CD4-positive, alpha-beta T cell treated with Interleukin-15 for 4 hours (primary cell): ENCODE measurements at places on chromosomes 6 and 20.
A peak's percentile ranks its signal among the peaks of the same experiment; 100 is the strongest.

DNA sequence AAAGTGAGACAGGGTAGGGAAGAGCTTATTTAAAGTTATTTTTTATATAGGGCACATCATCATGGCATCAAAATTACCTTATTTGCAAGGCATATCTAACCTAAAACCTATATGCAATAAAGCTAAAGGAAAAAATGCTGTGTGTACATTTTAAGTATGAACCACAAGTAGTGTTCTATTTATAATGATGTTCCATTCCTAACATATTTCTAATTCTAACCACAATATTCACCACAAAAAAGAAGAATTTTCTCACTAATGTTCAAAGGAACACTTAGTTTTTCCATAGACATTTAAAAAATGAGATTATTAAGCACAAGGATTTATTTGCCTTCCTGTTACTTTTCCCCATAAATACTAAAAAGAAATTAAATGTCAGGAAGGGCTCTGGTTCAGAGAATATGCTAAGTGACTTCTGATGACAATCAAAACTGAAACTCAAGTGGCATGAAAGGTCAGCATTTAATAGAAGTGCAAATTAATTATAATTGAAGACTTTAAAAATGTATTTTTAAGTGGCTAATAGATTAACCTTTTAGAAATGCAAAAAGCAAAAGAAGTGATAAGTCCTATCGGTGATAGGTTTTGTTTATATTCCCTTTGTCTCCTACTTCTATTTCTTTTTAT, 25.1 kb downstream of the GPR63 start:
- no peak for DNase-seq

- no peak for DNase-seq
Measured at GRCh38 chr6:146961831-146962230, 242.4 kb upstream of the STXBP5 start.

- DNase-seq = no peak
Measured at GRCh38 chr6:2986722-2987221, 12.9 kb upstream of the NQO2 start.

GRCh38 chr20:3777716-3778629, 3.3 kb downstream of the SPEF1 start:
- DNase-seq = peak; percentile 38

DNA sequence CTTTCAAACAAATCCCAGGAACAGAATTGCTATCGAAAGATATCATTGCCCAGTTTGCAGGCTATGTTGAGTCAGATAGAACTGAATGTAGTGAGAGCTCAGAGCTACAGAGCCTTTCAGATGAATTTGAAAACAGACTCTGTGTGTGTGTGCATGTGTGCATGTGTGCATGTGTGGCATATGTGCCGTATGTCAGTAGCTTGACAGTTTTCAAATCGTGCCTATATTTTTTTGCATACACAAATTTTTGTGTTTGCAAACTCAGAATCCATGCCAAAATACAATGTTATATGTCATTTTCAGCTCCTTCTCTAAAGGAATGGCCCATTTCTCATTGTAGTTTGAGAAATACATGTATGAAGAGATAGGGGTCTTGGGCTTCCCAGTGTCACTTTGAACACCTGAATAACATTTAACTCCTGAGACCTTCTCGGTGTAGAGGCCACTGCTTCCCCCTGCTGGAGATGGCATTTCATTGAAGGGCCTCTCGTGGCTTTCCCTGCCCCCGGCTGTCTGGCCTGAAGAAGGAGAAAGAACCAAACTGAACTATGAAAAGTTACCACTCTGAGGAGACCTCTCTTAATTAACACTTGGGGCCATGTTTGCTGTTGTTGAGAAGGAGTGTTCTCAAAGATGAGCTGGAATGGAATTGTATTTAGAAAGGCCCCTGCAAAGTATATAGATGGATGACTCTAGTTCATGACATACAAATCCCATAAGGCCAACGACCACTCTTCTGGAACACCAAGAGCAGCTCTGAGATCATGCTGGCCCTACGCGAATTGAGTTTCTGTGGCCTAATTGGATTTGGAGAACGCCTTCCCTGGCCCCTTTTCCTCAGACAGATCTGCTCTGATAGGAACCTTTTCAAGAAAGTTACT, 58.7 kb downstream of the VAPB start:
- peak; percentile 48 for DNase-seq

DNA sequence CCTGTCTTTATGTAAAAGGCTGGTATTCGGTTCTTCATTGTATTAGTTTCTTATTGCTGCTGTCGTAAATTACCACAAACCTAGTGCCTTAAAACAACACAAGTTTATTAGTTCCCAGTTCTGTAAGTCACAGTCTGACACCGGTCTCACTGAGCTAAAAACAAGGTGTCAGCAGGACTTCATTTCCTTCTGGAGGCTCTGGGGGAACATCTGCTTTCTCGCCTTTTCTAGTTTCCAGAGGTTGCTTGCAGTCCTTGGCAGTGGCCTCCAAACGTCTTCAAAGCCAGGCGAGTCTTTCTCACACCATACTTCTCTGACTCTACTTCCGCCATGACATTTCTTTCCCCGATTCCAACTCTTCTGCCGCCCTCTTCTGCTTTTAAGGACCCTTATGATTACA, 43.0 kb upstream of the ZFAND3 start:
- no peak for DNase-seq

DNA sequence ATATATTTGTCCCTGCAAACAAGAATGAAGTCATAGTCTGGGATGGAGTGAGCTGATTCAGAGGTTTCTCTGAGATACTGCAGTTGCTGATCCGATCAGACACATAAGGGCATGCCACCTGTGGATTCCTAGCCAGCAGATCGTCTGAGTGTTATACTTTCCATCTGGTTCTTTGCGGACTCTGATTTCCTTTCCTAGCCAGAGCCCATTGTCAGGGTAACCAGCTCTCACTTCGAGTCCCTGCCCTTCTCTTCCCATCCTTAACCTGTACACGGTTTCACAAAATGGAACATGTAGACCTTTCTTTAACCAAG, 100.9 kb downstream of the TMEM200A start:
- DNase-seq = no peak

- DNase-seq = no peak
Measured at GRCh38 chr6:125104425-125104824, 49.1 kb upstream of the TPD52L1 start.

GRCh38 chr6:41066867-41067304, 5.3 kb downstream of the OARD1 start:
- DNase-seq = peak; percentile 55

DNA sequence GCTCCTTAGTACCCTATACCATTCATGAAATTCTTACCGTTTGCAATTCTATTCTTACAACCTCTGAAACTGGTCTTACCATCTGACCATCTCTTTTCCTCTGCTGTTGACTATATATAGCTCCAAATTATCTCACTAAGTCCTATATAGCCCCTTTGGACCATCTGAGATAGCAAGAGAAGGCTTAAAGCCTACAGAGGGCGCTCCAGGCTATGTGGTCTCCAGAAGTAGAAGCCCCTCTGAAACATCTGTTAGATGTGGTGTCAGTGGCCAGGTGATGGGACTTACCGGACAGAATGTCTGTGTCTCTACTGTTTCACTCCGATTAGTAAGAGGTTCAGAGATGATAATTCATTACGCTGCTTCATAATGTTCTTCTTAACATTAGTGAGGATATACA, 140.7 kb upstream of the BMP2 start:
- no peak for DNase-seq

GRCh38 chr20:60057123-60057865, 99.1 kb downstream of the CDH26 start:
- peak; percentile 69 for DNase-seq

DNA sequence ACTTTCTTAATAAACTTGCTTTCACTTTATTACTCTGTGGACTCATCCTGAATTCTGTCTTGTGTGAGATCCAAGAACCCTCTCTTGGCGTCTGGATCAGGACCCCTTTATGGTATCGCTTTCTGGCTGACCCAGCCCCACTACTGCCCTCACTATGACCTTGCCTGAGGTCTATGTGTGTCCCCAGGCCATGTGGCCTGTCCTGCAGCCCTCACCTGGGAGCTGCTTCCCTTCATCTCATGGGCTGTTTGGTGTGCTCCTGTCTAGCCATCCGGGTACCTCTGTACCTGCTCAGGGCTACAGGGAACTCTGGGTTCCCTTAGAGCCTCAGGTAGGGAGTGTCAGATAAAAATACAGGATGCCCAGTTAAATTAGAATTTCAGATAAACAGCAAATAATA, 94.5 kb downstream of the SCP2D1 start:
- no peak for DNase-seq

DNA sequence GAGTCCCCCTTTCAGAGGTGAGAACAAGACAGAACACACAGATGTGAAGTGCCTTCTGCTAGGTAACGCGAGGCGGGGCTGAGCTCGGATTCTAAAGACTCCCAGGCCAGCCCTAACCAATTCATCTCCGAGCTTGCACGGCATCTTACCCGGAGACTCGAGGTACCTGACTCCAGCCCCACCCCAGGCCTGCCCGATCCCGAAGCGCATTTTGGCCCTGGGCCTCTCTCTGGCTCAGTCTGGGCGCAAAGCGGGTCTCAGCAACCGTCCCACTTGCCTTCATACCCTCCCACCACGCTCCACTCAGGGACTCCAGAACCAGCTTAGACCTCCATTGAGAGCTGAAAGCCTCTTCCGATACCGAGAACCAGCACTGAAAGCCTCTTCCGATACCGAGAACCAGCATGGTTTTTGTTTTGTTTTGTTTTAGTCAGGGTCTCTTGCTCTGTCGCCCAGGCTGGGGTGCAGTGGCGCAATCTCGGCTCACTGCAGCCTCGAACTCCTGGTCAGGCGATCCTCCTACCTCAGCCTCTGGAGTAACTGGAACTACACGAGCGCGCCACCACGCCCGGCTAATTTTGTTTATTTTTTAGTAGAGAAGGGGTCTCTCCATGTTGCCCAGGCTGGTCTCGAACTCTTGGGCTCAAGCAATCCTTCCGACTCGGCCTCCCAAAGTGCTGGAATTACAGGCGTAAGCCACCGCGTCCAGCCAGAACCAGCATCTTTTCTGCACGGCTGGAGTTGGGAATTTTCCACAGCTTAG, 557 bp upstream of the DYNLRB1 start:
- DNase-seq = peak; percentile 75

DNA sequence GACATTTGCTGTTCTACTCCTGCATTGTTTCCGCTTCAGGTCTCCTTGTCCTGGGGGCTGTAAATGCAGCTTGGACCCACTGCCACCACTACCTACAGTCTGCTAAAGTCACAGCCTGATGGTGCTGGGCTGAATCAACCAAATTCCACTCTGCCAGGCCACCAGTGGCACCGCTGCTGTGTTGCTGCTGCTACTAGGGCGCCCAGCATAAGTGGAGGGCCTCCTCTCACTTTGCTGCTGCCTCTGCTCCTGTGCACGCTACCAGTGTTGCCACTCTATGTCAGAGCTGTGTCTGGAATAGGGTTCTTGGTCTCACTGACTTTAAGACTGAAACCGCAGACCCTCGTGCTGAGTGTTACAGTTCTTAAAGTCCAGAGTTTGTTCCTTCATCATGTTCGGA, 1.4 kb upstream of the SSR1 start:
- no peak for DNase-seq

DNA sequence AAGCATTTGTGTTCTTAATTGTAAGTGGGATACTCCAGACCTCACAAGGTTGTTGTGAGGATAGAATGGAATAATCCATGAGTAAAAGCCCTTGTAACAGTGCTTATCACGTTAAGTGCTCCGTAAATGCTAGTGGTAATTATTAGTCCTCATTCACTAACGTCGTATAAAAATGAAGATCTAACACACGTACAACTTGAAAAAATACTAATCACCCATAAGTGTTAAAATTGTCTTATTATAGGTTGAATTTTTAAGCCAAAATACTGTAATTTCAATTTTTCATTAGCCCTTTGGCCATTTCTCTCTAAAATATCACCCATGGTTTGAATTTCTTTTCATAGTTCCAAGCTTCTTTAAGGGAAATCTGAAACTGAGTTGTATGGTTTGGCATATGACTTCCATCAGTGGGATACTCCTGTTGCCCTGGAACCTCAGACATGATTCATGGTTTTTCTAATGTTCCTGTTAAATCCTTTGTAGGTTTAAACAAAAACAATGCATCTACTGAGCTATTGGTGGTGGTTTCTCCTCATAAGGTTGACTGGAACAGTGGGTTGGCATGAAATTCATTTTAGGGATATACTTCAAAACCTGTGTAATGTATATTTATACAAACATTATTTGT, 19.1 kb downstream of the XRN2 start:
- no peak for DNase-seq

DNA sequence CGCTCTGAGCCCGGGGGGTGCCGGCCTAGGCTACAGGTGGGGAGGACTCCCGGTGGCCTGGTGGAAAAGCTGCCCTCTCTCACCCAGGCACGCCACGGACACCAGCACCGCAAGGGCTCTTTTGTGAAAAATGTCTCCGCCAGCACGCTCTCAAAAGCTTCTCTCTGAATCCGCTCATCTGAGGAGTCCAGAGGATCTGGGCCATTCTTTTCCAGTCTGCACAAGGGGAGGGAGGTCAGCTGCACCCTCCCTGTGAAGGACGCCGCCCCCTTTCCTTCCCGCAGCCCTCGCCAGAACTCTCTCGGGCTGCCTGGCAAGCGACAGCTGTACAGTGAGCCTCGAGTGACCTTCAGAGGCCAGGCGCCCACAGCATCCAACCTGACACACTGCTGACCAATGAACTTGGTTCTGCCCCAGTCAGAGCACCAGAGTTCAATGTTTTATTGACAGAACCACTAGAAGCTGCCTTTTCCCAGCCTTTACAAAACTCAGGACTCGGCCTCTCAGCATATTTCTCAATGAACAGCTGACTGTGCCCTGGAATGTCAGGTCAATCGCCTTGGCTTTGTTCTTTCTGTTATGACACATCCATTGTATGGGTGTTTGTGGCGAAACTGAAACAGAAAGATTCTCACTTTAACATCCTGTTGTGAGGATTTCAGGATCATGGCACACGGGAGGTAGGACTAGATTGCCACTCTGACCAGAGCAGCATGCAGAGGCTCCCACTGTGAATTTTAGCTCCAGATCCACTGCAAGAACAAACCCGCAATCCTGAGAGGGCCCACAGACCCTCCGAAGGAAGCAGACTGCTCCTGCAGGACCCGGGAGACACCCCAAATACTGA, 26.7 kb downstream of the SERPINB9 start:
- DNase-seq = no peak
